ENCODE measurements at places on chromosomes 1 and 21.
A peak's percentile ranks its signal among the peaks of the same experiment; 100 is the strongest.

GRCh38 chr1:42941640-42942330 lies 16.9 kb downstream of the SLC2A1 start:
- no peak for DNase-seq

GRCh38 chr1:245500546-245500945 lies 345.8 kb downstream of the KIF26B start:
- DNase-seq, result no peak

- DNase-seq, result no peak
Measured at GRCh38 chr1:220594356-220594755, 66.4 kb downstream of the MARK1 start.

DNA sequence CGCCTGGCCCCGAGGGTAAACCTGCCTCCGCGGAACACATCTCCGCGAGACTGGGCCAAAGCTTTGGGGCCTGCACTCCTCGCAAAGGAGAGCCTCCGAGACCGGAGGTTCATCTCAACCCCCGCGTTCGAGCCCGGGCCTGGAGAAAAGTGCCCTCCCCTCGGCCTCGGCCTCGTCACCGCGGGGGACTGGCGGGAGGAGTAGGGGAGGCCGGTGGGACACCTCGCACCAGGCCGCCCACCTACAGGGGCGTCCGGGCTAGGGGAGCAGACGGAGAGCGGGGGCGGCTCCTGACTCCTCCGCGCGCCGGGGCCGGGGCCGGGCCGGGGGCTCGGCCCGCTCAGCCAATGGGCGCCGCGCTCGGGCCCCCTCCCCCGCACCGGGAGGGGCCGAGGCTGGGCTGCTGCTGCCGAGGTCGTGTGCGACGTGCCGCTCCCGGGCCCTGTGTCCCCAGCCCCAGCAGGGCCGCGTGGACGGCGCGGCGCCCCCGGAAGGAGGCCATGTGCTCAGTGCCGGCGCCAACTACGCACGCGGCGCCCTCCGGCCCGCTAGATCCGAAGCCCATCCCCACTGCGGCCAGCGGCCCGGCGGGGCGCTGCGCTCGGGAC lies 684 bp downstream of the SLC2A1 start:
- DNase-seq, result peak; percentile 76

GRCh38 chr1:24761582-24761981 lies 16.3 kb downstream of the CLIC4 start:
- DNase-seq, result no peak

DNA sequence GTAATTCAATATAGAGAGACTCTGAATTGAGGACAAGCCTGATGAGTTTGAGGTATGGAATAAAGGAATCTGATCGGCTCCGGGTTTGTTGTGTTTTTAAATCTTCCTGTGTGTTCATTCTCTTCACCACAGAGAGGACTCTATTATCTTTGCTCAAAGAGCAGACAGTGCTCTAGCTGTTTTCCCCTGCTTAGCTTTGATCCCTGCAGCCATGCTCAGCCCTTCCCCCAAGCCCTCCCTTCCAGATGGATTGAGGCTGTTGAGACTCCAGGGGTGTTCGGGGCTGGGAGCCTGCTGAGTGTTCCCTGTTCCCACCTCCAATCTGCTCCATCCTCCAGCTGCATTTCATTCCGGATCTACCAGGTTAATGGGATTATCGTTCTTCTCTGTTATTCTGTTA lies 74.2 kb upstream of the CXADR start:
- DNase-seq, result no peak

GRCh38 chr1:237851210-237851845 lies 39.4 kb downstream of the ZP4 start:
- no peak for DNase-seq

DNA sequence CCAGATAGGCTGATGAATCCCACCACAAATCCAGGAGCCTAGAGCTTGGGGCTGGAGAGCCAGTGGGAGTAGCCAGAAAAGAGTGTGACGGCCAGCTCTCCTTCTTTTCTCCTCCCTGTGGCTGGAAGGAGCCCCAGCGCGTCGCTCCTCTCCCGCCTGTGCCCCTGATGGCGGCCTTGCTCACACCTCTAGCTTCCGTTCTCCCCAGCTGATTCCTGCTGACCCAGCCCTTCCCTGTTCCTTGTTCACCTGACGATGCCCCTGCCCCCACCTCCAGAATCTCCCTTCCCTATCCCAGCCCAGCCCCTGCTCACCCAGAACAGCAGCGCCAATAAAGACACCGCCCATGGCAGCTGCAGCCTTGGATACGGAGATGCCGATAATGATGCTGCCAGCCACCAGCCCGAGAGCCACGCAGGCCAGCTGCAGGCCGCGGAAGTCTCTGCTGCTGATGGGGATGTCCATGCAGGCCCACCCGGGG lies 656 bp downstream of the KNCN start:
- DNase-seq, result no peak

GRCh38 chr1:155050560-155051341 lies at the start of gene ADAM15:
TSS of gene ADAM15 (plus strand) at chr1:155051316. CDS start at chr1:155051387, 71 bp downstream.
- peak; percentile 88 for DNase-seq

DNA sequence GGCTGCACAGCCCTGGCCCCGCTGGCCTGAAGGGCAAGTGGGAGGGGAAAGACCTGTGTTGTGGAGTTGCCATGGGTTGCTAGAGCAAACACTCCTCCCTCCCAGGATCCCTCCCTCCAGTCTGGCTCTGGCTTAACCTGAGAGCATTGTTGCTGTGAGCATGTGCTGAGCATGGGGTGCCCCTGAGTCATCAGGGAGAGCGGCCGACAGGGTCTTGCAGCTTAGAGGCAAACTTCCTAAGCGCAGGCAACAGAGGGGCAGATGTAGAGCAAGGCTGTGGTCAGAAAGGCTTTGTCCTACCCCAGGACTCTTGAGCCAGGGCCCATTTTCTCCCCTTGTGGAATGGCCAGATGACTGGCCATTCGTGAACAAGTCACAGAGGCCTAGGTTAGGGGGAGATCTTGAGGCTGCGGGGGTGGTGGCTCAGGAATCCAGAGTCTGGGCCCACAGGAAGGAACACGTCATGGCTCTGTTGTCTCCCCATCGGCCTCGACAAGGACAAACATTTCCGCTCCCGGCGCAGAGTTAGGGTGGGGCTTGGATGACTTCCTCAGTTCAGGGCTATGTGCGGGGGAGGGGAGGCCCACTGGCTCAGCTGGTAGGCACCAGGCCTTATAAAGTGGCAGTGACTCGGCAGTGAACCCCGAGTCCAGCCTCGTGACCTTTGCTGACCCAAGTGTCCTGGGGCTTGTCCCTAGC lies 362 bp upstream of the DYNLT4 start:
- DNase-seq, result peak; percentile 91

DNA sequence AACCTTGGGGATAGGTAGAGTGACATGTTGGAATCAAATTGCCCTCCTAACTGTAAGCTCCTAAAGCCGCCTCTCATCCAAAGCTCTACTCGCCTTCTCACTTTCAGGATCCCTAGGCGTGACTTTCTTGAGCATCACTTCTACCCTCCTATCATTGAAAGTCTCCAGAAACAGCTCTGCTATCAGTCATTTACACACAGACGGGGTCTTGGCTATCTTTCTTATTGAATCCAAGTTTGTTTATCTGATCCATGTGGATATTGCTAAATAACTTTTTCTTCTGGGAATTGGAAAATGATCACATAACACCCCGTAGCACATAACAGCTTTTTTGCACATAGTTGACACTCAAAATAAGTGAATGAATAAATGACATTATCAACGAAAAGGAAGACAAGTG lies 216.4 kb upstream of the KIAA0040 start:
- DNase-seq, result no peak

- no peak for DNase-seq
Measured at GRCh38 chr1:35046730-35047129, 15.0 kb upstream of the ZMYM6 start.

DNA sequence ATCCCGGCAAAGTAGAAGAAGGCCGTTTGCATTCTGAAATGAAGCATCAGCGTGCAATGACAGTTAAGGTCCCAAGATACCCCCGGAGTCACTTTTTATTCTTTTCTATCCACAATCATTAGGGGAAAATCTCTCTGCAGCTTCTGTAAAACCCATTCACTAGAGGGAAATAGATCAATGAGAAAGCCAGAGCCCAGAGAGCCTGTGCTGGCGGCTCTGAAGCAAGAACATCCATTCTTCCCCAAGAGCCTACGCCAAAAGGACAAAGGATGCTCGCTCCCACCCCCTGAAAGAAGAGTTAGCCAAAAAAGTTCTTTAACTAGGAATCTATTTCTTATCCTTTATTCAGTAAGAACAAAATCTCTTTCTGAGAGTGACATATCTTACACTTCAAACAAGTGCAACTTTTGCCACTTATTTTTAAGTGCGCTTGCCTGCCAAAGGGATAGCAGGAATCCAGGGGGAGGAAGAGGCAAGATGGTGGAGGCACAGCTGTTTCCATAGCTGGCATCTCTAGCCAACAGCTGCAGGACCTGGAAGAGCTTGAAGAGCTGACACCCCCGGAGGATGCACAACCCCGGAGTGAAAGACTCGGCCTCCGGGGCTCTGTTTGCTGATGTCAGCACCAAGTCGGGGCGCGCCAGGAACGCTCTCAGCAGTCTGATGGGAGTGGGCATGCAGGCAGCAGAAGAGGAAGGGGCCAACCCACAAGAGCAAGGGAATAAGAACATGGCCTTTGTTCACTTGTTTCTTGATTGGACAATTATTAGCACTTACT lies 68.7 kb downstream of the KCNN3 start:
- DNase-seq, result no peak

DNA sequence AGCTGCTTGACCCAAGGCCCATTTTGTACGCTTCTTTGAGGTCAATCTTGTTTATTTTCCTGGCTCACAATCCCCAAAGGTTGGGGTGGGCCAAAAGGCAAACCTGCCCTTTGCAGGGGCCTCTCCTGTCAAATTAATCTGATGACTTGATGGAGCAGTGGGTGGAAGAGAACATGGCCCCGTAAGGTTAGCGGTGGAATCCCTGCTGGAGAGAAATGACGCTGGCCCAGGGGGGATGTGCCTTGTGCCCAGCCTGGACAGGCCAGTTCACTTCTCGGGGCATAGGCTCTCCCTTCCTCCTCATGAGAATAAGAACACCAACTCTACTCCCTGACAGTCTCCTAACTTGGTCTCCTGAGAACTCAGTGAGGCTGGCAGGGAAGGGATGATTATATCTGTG lies 40.5 kb downstream of the C1orf198 start:
- DNase-seq, result no peak

DNA sequence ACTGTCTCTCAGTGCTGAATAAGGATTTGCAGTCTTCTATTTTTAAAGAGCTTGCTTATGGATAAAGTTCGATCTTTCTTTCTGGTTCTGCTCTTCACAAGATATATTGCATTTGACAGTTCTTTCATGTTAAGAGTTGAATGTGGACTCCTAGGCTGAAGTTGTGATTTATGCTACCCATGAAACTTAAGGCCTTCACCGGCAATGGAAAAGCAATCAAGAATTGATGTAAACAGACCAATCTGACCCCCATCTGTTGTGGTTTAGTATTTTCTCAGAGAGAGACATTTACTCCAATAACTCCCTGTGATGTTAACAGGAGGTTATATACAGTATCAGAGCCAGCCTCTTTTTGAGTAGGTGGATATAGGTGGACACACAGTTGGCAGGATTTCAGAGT lies 165.8 kb downstream of the PAPPA2 start:
- DNase-seq, result no peak

DNA sequence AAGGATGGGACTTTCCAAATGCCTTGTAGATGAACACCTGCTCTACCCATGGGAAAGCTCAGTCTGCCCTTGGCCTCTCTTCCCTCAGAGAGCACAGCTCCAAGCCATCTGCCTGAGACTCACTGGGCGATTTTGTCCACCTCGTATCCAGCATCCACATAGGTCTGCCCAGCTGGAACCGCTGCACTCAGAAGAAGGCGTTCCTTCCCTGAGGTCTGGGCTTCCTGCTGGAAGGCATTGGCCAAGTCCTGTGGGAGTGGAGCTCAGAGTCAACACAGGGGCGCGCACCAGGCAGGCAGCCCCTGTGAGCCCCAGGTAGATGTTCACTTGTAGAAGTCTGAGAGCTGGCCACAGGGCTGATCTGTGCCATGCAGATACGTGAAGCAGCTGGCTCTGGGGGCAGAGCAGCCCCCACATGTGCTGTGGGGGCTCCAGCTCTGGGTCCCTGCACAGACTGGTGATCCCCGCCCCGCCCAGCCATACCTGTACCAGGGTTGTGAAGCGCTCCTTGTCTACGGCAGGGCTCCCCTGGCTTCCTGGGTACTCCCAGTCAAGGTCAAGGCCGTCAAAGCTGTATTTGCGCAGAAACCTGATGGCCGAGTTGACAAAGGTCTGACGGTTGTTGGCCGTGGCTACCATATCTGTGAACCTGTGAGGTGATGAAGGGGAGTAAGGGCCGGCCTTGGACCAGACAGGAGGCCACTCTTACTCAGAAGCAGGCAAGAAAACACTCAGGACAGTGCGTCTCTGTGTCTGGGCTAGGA lies 6.3 kb downstream of the CHIT1 start:
- DNase-seq, result no peak

GRCh38 chr1:36692465-36693160 lies 209.9 kb upstream of the CSF3R start:
- no peak for DNase-seq

GRCh38 chr1:234481771-234482170 lies 2.8 kb upstream of the TARBP1 start:
- no peak for DNase-seq

DNA sequence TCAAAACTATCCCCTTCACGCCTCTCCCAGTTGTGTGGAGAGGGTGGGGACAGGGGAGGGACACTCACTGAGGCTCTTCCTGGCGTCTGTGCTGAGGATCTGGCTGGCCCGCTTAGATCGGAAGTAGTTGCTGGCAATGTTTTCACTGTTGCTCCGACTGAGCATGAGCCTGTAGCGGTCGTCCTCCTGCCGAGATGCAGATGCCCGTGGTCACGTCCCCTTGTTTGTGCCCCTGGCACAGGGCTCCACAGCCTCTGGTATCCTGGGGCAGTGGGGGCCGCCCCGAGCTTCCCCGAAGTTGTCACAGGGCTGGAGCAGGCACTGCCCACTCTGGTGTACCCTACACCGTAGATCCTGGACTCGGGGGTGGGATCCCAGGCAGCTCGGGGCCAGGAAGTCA lies 5.0 kb upstream of the DDOST start:
- DNase-seq, result no peak

DNA sequence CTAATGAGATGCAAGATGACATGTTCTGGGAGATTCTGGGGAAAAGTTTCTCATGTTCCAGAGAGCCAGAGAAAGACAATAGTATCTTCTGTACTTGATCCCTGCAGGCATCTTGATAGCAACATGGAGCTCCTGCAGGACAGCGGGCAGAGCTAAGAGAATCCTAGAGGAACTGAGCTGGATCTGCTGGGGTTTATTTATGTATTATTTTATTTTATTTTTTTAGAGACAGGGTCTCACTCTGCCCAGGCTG lies 22.7 kb upstream of the SCAF4 start:
- no peak for DNase-seq

DNA sequence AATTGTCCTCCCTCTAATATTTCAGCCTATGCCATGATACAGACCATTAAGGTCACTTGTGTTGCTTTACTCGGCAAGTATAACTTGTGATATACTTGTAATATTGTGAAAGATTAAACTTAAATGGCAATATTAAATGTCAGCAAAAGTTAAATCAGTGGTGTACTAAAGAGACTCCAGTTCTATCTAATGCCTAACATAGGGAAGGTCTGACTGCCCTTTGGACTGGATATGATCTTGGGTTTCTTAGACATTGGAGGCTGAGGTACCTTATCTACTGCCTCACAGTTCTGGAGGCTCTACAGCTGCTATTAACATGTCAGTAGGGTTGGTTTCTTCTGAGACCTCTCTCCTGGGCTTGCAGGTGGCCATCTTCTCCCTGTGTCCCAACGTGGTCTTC lies 89.9 kb downstream of the MT1HL1 start:
- DNase-seq, result no peak
